Neural progenitor cell (in vitro differentiated cells): ENCODE measurements at places on chromosomes 1 and 21.

GRCh38 chr1:203168256-203168786 is 7.3 kb downstream of the MYBPH start:
- peaks cover 5% of the 10 kb centered on the region for H3K4me1 ChIP-seq
- H3K36me3 ChIP-seq = no peaks in the 10 kb centered on the region
- H3K4me3 ChIP-seq = no peak overlapping the region
- no peak for DNase-seq
- H3K27me3 ChIP-seq = no peaks in the 10 kb centered on the region

DNA sequence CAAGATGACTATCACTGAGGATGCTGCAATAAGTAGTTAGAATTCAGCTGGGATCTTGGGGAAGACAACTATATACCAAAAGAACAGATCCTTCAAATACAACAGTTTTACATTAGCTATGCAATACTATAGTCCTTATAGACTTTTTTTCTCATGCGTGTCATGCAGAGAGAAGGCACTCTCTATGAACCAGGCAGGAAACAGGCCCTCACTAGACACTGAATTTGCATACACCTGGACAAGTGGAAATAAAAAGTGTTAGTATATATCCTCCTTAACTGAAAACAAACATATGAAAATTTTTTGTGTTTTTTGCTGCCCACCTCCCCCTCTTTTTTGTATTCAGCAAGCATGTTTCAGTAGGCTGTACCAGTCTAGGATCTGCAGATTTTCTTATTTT is 29.9 kb downstream of the TMCO1 start:
- no peak for DNase-seq
- no peaks in the 10 kb centered on the region for H3K4me1 ChIP-seq
- H3K27me3 ChIP-seq = no peaks in the 10 kb centered on the region

- H3K4me1 ChIP-seq = peaks cover 8% of the 10 kb centered on the region
- H3K27ac ChIP-seq = no peak overlapping the region
- H3K4me3 ChIP-seq = no peak overlapping the region
Measured at GRCh38 chr1:2240270-2241156, 12.4 kb downstream of the SKI start.

DNA sequence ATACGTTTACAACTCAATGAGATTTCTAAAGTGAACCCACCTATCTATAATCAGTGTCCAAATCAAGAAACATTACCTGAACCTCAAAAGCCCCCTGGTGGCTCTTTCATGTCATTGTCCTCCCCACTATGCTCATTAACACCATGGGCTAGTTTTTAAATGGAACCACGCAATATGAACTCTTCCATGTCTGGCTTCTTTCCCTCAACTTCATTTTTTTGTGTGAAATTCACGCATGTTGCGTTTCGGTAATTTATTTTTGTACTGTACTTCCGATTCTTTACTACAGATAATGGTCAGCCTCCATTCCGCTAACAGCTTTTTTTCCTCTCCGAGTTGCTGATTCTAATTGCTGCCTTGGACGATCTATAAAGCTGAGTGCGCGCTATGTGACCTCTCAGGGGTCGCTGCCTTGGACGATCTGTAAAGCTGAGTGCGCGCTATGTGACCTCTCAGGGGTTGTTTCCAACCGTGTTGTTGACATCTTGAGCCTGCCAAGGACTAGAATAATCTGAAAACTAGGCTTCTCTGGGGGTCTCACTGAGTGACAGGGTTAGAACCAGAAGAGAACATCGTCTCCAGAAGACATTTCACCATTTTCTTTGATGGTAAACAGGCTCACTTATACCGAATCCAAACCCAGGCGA is 1.1 kb upstream of the CACYBP start:
- H3K4me3 ChIP-seq = peak overlapping the region; percentile 70
- H3K4me1 ChIP-seq = peaks cover 21% of the 10 kb centered on the region
- no peaks in the 10 kb centered on the region for H3K27me3 ChIP-seq
- peak overlapping the region; percentile 97 for H3K27ac ChIP-seq
- no peaks in the 10 kb centered on the region for H3K36me3 ChIP-seq

- H3K27me3 ChIP-seq = no peaks in the 10 kb centered on the region
- H3K4me3 ChIP-seq = no peak overlapping the region
- H3K36me3 ChIP-seq = no peaks in the 10 kb centered on the region
- no peak overlapping the region for H3K27ac ChIP-seq
- no peak for DNase-seq
- no peaks in the 10 kb centered on the region for H3K4me1 ChIP-seq
Measured at GRCh38 chr21:42103843-42104242, 32.7 kb downstream of the UMODL1 start.
